Sigmoid colon (tissue), 7 donors: ENCODE measurements at places on chromosomes 5 and 9. TPM values are rescaled to one million over a fixed set of nuclear protein-coding genes. Genes with fewer than 3 reads are reported as not detected.

DNA sequence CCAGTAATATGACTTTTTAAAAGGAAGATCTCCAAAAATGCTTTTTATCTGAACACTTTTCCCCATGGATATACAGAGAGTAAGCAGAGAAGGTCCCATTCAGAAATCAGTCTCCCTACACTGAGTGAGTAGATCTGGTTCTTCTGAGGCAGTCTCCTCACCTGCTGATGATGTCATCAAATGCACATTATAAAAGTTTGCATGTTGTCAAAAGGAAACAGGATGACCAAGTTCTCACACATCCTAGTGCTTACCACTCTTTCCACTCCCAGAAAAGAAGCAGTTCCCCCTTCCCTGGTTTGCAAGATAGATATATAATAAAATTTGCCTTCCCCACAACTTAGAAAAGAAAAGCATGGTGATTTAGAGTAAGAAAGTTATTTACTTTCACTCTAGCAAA is 180.5 kb downstream of the RAB3C start:
- DNase-seq = no peak
- no peaks in the 10 kb centered on the region for H3K4me1 ChIP-seq
- H3K27me3 ChIP-seq = no peaks in the 10 kb centered on the region
- no peaks in the 10 kb centered on the region for H3K36me3 ChIP-seq
- H3K4me3 ChIP-seq = no peak overlapping the region
- H3K27ac ChIP-seq = no peak overlapping the region

DNA sequence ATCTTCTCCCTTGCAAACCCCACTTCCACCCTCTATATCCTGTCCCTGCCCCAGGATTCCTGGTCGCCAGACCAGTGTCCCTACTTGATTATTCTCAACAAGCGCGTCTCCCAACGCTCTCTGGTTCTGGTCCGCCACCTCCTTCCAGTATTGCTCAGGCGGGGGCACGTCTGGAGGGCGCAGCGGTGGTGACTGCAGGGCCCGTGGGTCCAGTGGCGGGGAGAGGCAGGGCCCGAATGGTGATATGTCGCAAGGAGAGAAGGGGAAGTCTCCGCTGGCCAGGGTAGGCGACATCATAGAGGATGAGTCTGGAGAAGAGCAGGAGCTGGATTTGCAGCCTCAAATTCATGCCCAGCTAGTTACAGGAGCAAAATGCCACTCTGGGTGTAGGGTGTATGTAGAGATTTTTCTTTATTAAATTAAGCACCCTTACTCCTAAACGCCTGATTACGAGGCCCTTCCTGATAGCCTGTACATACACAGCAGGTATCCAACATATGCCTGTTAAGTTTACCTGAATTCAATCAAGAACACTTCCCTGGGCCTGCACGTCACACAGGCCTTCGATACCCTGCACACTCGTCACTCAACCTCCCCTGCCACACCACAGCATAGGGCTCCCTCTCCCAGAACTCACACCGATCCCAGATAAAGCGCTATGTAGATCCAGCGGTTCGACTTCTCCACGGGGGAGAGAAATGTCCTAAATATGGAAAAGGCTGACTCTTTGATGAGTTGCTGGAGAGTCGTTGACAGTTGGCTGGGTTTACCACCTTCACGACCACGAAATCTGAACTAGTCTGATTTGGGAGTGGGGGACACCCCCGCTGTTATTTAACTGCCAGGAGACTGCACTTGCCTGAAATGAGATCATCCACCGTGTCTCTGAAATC is 4.8 kb downstream of the MCIDAS start:
- H3K4me3 ChIP-seq = no peak overlapping the region
- no peak overlapping the region for H3K27ac ChIP-seq
- no peak for DNase-seq
- no peaks in the 10 kb centered on the region for H3K36me3 ChIP-seq
- H3K27me3 ChIP-seq = peaks cover 98% of the 10 kb centered on the region

GRCh38 chr5:27124590-27124989 is 86.2 kb upstream of the CDH9 start:
- no peaks in the 10 kb centered on the region for H3K27me3 ChIP-seq
- H3K4me3 ChIP-seq = no peak overlapping the region
- H3K36me3 ChIP-seq = no peaks in the 10 kb centered on the region
- no peak overlapping the region for H3K27ac ChIP-seq

- H3K27ac ChIP-seq = no peak overlapping the region
- DNase-seq = no peak
- H3K27me3 ChIP-seq = no peaks in the 10 kb centered on the region
- no peak overlapping the region for H3K4me3 ChIP-seq
Measured at GRCh38 chr5:61667525-61668218, 335.6 kb downstream of the ZSWIM6 start.

The SLC27A6 gene
- total RNA-seq = 0.82 TPM
